ENCODE measurements at places on chromosomes 12 and 14.
A peak's percentile ranks its signal among the peaks of the same experiment; 100 is the strongest.

- no peak for DNase-seq
These were observed 38.9 kb downstream of the SLC17A8 start for GRCh38 chr12:100395811-100396210.

DNA sequence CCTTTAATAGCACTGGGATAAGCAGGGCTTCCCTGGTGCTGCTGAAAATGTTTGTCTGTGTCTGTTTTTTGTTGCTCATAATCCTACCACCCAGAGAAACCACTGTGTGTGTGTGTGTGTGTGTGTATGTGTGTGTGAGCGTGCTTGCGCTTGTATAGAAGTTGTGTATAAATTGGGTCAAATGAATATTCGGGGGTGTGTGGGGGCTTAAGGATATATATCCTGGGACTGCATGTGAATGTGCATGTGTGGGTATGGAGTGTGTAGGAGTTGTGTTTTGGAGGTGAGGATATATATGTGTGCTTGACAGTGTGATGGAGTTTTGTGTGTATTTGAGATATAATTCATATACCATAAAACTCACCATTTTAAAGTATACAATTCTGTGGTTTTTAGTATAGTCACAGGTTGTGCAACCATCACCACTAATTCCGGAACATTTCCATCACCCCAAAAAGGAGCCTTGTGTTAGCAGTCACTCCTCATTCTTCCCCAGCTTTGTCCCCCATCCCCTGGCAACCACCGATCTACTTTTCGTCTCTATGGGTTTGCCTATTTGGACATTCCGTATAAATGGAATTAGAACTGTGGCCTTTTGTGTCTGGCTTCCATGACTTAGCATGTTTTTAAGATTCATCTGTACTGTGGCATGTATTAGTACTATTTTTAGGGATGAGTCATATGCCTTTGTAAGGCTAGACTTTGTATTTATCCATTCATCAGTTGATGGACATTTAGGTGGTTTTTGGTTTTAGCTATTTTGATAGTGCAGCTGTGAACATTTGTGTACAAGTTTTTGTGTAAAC is 25.6 kb downstream of the TCTN1 start:
- no peak for DNase-seq

DNA sequence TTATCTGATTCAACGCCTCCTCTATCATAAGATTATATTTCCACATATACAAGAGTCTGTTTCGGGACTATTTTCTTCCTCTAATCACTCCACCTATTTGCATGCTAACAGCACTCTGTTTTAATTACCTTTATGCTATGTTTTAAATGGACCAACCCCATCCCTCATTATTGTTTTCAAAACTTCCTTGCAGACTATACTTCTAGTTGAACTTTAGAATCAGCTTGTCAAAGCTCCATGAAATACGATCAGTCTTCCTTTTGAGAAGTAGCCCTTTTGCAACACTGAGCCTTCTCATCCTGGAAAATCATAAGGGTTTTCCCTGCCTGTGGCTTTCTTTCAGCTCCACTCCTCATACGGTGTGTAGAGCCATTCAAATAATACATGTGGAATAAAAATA is 36.9 kb downstream of the ATG14 start:
- DNase-seq: no peak

- DNase-seq: no peak
These were observed 48.6 kb downstream of the CFAP251 start for GRCh38 chr12:121966959-121967358.

- DNase-seq: peak; percentile 61
These were observed 9.4 kb downstream of the LHX5 start for GRCh38 chr12:113462117-113462774.

DNA sequence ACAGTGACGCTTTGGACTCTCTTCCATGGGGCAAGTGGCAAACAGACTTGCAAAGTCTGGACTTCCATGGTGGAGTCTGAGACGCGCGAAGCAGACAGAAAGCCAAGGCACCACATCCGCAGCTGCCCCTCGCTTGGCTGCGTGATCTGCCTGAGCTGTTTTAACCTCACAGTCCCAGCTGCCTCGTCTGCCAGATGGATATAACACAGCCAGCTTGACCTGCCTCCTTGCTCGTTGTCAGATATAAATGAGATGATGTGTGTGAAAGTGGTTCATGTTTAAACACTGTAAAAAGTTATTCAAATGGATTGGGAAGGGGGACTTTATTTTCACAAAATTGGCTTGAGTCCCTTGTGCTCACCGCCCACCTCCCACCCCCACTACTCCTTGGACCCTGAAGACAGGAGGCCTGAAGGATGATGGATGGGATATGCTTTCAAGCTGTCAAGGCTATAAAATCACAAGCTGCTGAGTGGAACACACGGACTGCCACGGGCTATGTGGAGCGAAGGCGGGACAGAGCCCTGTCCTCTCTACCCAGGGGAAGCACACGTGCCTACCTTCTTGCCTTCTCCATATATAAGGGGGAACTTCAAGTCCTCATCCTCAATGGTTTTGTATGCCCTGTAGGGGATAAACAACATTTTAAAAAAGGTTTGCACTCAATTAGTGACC is 226.9 kb downstream of the MON2 start:
- DNase-seq: no peak

GRCh38 chr12:25689996-25690501 is 137.0 kb upstream of the LMNTD1 start:
- no peak for DNase-seq

GRCh38 chr12:124039276-124039675 is 66.3 kb downstream of the ZNF664 start:
- no peak for DNase-seq

- DNase-seq: peak; percentile 88
These were observed 30.1 kb upstream of the PPP2R5C start for GRCh38 chr14:101731187-101732080.

GRCh38 chr12:5014269-5014668 is 29.4 kb upstream of the KCNA5 start:
- no peak for DNase-seq

DNA sequence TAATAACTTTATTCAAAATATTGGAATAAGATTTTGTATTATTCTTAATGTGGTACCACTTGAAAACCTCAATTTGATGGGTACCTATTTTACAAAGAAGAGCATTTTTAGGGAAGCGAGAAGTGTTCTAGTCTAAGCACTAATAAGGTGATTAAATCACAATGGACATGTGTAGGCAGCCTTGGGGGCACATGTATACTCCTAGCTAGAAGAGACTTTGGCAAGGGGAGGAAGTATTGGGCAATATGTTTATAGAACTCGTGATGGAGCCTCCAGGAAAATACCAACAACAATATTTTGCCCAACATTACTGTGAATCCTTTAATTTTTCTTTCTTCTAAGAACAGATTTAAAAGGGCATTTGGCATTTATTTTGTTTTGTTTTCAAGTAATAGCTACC is 280.3 kb downstream of the ADAMTS20 start:
- no peak for DNase-seq

DNA sequence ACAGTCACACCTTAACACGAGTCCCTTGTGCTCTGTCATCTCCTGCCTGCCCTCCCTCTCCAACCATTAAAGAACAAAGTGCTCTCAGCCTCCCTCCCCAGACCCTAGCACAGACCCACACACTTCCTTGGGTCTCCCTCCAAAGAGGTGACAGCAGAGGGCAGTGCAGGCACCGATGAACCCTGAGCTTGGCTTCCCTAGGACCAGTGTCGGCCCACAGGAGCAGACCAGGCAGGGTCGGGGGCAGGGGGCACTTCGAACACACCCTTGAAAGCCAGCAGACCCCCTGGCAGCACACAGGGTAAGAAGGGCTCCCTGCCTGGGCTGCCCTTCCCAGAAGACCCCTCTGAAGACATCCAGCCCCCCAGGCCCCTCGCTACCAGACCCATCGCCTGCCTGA is 7.0 kb downstream of the CDK2AP1 start:
- DNase-seq: no peak

GRCh38 chr14:57875985-57876384 is 10.1 kb upstream of the SLC35F4 start:
- DNase-seq: no peak

DNA sequence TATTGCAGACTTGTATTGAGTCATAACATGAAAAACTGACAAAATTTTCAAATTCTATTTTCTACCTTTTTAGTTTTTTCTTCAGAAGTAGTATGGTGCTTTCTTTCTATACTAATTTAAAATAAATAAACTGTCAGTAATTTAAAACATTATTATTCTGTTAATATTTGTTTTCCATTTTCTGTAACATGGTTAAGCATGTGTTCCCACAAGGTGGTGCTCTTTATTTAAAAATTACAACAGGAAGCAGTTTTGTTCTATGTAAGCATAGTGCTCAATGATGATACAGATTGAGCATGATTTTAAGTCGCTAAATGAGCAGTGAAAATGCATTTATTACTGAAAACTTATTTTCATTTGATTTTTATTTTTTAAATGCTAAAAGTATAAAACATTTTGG is 114.6 kb downstream of the PPFIA2 start:
- peak; percentile 36 for DNase-seq

DNA sequence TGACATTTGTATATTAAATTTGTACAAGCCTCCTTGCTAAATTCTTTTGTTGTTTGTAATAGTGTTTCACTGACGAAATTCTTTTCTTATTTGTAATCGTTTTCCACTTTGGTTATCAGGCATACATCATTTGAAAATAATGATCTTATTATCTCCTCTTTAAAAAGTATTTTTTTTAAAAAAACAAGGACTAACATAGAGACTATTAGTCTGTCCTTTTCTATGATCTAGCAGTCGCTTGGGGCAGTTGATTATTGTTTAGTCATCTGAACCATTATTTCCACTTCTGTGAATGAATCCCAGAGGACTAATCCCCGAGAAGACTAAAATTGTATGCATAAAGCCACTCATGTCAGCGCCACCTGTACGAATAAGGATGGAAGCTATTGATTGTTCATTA is 11.5 kb downstream of the ADGRD1 start:
- DNase-seq: no peak

GRCh38 chr14:54866588-54866987 is 36.0 kb downstream of the GCH1 start:
- DNase-seq: no peak

- no peak for DNase-seq
These were observed 291.7 kb downstream of the ZFP36L1 start for GRCh38 chr14:68501171-68501570.

DNA sequence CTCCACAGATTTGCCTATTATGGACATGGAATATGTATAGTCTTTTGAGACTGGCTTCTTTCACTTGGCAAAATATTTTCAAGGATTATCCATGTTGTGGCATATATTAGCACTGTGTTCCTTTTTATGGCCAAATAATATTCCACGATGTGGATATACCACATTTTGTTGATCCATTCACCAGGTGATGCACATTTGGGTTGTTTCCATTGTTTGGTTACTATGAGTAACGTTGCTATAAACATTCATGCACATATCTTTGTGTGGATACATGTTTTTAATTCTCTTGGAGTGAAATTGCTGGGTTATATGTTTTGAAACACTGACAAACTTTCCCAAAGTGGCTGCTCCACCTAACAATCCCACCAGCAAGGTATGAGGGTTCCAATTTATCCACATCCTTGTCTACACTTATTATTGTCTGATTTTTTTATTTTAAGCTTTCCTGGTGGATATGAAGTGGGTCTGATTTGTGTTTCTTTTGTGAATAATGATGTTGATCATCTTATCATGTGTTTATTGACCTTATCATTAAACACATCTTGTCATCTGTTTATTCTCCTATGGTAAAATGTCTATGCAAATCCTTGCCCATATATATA is 116.2 kb upstream of the FRMD6 start:
- no peak for DNase-seq

- DNase-seq: no peak
These were observed 416.0 kb downstream of the LRIG3 start for GRCh38 chr12:58504143-58504938.

DNA sequence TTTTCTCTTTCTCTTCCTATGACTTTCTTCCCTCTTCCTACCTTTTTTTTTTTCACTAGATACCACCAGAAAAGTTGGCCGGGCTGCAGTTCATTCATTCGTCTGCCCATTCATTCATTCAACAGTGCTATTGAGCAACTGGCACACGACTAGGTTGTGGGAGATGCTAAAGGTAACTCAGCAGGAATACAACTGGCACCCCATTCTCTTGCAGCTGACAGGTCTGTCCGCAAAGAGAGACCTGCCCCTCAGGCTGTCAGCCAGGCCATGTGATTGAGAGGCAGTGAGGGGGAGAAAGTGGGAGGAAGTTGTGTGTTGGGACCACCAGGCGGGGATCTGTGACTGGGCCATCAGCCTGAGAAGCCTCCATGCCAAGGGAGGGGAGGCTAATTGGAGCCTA is 105.2 kb downstream of the TSPAN9 start:
- no peak for DNase-seq

DNA sequence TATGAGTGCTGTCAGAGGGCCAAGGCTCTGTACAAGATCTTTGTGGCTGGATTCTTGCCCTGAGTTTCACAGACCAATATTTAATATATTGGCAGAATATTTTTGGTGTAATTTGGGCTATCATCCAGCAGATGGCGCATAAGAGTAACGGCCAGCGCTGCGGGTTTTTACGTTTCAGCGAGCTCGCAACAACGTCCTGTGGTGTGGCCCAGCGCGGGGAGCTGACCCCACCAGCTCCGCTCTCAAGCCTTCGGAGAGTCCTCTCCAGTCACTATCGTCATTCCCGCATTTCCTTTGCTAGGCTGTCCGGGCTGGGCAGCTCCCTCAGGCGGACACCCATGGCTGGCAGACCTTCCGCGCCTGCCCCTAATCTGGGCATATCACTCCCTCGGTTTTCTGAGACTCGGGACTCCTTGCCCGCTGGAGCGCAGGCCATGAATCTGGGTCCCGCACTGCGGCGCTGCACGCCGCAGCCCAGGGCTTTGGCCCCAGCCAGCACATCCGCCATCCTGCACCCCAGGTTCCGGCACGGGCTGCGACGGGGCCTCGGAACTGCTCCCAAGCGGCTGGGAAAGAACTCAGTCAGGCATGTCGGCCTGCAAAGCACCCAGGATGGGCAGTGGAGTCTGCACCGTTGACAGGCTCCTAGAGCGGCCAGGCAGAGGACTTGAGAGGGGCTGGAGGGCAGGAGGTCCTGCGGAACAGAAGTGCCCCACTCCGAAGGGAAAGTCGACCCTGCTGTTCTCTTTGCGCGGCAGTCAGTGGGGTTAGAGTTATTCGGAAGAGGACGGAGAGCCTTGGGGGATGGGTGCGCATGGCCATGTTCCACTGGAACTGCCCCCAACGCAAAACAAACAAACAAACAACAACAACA is 18.4 kb downstream of the OLR1 start:
- DNase-seq: peak; percentile 70

GRCh38 chr12:51961834-51962233 is 10.3 kb downstream of the ACVR1B start:
- DNase-seq: no peak

- DNase-seq: peak; percentile 35
These were observed 325.8 kb upstream of the OR4E1 start for GRCh38 chr14:21999402-21999801.

- peak; percentile 44 for DNase-seq
These were observed 279.3 kb downstream of the MED13L start for GRCh38 chr12:115998119-115998633.

- no peak for DNase-seq
These were observed 76.3 kb upstream of the PSMC1 start for GRCh38 chr14:90179809-90180779.

GRCh38 chr12:79351251-79351650 is 339.5 kb downstream of the PAWR start:
- no peak for DNase-seq

GRCh38 chr12:124648710-124649384 is 81.4 kb upstream of the NCOR2 start:
- no peak for DNase-seq
